Mesothelial cell of epicardium (in vitro differentiated cells): ENCODE measurements at places on chromosomes 16 and 17.

- DNase-seq, result no peak
These were observed 5.4 kb downstream of the CTRL start for GRCh38 chr16:67926181-67926750.

- DNase-seq, result no peak
These were observed 3.2 kb downstream of the OR2C1 start for GRCh38 chr16:3358871-3359270.

DNA sequence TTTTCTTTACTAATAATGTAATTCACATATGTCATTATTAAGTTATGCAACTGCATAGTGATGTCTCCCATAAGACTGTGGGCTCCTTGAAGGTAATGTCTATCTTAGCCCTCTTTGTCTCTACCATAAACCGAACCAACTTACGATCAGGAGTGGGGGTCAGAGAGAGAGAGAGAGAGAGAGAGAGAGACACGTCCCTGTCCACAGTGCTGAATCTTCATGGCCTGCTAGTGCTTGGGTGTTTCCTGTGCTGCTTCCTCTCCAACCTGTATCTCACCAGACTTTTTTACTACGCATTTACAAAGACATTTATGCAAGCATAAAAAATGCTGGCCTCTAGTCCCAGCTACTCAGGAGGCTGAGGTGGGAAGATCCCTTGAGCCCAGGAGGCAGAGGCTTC lies 52.2 kb upstream of the HAPSTR1 start:
- no peak for DNase-seq

GRCh38 chr16:13012601-13013000 lies 111.2 kb downstream of the SHISA9 start:
- no peak for DNase-seq

- no peak for DNase-seq
These were observed 100.2 kb upstream of the CDH11 start for GRCh38 chr16:65222049-65222448.

DNA sequence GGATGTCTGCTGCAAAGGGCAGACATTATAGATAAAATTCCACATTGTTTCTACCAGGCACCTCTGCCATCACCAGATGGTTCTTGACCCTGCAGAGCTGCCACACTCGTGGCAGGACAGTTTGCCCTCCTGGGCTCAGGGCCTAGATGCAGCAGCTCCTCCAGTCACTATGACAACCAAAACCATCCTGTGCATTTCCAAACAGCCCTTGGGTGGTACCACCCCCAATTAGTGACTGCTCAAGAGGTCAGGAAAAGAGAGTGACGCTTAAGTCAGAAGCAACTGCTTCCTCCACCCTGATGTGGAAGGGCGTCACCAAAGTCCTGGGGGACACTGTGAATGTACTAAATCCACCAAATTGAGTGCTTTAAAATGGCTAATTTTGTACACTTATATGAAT lies 109.2 kb downstream of the C16orf95 start:
- DNase-seq, result no peak

- DNase-seq, result no peak
These were observed at the start of gene HSD11B2 for GRCh38 chr16:67430977-67431774. Gene HSD11B2, plus strand, starts transcription at chr16:67431121. Its CDS starts 128 bp downstream, at chr16:67431249.

GRCh38 chr16:62033065-62033464 lies 3.2 kb downstream of the CDH8 start:
- DNase-seq, result no peak

DNA sequence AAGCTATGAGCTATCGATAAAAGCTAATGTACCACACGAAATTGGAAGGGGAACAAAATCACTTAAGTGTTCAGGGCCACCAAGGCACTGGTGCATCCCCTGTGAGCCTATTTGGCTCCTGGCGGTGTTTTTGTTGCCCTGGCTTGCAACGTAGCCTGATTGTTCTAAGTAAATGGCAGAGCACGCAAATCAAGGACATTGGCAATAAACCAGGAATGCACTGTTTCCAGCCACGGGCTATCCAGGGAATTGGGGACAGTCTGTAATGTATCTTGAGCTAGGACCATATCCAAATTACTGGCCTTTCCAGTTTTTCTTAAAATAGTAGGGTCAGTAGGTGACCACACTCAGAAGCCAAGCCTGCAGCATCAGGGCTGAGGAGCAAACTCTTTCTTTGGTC lies 734.0 kb downstream of the MAF start:
- no peak for DNase-seq
